ENCODE measurements at places on chromosomes 3 and 15. TPM values are rescaled to one million over a fixed set of nuclear protein-coding genes. Genes with fewer than 3 reads are reported as not detected.

UCN2 gene
- polyA plus RNA-seq, result 0.60 TPM

SNRPN gene
- 206 TPM for polyA plus RNA-seq

PRR20G gene
- not detected for polyA plus RNA-seq

GRIP2 gene
- polyA plus RNA-seq, result 1.2 TPM

DCLK3 gene
- 0.97 TPM for polyA plus RNA-seq

SCG3 gene
- 0.39 TPM for polyA plus RNA-seq

COL6A5 gene
- polyA plus RNA-seq, result 0.06 TPM

ACKR4 gene
- polyA plus RNA-seq, result 1.5 TPM

SCAP gene
- polyA plus RNA-seq, result 77.8 TPM

SLC38A3 gene
- 7.2 TPM for polyA plus RNA-seq

ESYT3 gene
- polyA plus RNA-seq, result 1.2 TPM

All from right renal pelvis (tissue), 4 donors.